ENCODE measurements at places on chromosomes 1 and 21. TPM values are rescaled to one million over a fixed set of nuclear protein-coding genes. Genes with fewer than 3 reads are reported as not detected.

DNA sequence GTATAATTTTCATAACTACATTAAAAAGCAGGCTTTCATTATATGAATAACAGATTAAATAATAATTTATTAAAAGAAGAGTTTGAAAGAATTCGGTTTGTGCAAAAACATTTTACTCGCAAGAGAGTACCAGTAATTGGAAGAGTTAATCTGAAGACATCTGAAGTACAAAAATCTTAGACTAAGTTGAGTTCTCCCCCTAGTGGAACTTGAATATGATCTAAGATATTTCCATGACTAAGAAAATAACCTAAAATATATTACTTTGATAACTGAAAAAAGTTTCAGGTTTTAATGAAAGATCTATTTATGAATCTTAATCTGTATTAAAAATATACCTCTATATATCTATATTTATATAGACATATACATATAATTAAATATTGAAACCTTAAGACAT is 112.5 kb upstream of the GFI1 start:
- no peak for DNase-seq

The SH2D5 gene
- total RNA-seq, result not detected

GRCh38 chr1:94119796-94120569 is 965 bp downstream of the ABCA4 start:
- DNase-seq, result no peak

DNA sequence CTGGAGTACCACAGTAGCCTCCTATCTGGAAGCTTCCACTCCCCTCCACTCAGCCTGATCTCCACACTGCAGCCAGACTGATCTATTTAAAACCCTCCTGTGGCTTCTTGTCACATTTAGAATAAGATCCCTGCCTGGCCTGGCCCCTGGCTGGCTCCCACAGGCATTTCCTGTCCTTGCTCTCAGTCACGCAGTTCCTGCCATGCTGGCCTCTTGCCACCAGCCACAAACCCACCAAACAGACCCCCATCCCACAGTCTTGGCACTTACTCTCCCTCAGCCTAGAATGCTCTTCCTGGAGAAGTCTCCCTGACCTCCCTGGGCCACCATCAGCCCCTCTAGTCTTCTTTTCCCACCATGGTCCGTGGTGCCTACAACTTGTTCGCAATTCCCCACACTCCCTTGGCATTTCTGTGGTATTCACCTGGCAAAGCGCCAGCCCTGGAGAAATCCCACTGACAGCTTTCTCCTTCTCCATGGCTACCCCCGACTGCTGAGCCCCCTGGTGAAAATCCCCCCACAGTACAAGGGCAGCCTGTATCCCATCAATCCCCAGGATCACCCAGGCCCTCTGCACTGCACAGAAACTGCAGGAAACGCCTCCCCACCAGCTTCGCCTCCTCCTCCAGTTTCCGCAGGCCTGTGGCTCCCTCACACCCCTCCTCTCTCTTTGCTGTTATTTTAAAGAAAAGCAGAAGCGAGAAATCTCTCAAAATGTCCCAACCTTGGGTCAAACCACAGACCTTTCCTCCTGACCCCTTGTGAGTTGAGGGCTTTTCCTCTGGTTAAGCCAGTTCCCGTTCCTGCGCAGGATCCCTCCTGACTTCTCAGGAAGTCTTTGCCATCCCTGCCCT is 94.5 kb downstream of the SYT2 start:
- DNase-seq, result no peak

Data from naive thymus-derived CD8-positive, alpha-beta T cell (primary cell).